NCI-H524 (cell line): ENCODE measurements at places on chromosomes 4 and X.

DNA sequence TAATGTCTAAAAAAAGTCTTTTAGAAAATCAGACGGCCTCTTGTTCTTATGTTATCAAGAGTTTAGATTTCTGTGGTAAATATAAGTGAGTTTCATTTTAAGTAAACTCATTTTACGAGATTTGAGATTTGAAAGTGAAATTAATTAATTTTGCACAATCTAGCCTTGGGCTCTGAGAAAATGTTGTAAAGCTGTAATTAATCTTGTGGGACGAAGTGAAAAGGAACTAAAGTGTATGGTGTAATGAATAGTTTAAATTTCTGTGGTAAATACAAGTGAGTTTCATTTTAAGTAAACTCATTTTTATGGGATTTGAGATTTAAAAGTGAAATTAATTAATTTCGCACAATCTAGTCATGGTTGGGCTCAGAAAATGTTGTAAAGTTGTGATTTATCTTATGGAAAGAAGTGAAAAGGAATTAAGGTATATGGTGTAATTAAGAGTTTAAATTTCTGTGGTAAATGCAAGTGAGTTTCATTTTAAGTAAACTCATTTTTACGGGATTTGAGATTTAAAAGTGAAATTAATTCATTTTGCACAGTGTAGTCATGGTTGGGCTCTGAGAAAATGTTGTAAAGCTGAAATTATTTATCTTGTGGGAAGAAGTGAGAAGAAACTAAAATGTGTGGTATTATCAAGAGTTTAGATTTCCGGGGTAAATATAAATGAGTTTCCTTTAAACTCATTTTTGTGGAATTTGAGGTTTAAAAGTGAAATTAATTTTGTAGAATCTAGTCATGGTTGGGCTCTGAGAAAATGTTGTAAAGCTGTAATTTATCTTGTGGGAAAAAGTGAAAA lies 1.6 kb downstream of the SCML1 start:
- no peak for DNase-seq

DNA sequence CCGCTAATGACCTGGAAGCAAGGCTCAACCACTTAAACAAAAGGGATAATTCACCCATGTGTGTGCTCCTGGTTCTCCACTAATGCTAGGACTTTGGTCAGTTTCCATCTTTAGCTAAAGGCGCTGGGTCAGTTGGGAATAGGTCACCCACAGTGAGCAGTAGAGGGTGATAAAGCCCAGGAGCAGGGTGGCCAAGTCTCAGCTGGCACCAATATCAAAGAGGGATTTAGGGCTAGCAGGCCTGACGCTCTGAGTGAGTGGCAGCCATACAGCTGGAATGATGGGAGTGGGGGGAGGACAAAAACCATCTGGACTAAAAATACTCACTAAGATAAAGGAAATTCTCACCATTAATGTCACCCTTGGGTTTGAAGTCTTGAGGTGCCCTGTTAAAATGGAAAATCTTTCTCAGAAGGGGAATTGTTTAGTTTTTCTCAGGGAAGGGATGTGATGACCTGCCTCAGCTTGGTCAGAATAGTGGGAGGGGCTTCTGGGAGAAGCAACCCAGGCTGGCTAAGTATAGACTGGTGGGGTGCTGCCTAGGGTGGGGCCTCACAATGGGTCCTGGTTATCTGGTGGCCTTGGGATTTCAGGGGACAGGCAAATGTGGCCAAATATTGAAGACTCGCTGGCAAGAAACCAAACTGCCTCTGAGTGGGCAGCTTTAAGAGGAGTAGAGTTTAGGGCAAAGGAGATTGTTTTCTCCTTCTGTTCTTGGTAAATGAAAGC lies 47.1 kb downstream of the TSC22D3 start:
- no peak for DNase-seq

DNA sequence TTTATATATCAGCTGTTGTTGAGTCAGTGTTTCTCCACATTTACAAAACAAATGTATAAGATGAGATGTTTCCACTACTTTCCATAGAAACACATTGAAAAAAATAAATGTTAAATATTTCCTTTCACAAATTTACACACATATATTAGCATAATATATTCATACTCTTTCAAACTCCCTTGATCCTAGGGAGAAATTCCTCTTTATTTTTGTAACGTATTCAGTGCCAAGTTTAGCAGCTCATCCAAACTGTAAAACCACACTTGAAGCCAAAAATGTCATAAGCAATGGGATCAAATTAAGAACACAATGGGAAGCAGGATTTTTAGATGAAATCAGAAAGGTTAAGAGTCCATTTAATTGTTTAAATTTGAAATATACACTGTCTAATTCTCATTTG lies 381.1 kb upstream of the MAD2L1 start:
- DNase-seq = no peak

DNA sequence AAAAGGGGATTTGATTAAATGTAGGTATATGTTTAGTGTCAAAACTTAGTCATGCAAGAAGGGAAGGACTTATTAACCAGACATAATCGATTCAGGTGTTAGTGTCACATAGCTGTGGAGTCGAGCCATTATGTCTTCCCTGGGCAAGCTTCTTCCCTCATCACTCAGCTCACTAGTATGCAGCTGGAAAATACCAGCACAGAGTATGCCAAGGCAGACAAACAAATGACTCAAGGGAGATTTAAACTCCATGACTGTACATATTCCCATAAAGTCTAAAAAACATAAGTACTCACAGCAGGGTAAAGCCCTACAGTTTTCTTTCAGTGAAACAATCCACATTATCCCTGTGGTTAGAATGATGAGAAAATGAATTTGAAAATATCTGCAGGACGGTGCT lies 304.5 kb downstream of the CBLL2 start:
- DNase-seq = no peak

DNA sequence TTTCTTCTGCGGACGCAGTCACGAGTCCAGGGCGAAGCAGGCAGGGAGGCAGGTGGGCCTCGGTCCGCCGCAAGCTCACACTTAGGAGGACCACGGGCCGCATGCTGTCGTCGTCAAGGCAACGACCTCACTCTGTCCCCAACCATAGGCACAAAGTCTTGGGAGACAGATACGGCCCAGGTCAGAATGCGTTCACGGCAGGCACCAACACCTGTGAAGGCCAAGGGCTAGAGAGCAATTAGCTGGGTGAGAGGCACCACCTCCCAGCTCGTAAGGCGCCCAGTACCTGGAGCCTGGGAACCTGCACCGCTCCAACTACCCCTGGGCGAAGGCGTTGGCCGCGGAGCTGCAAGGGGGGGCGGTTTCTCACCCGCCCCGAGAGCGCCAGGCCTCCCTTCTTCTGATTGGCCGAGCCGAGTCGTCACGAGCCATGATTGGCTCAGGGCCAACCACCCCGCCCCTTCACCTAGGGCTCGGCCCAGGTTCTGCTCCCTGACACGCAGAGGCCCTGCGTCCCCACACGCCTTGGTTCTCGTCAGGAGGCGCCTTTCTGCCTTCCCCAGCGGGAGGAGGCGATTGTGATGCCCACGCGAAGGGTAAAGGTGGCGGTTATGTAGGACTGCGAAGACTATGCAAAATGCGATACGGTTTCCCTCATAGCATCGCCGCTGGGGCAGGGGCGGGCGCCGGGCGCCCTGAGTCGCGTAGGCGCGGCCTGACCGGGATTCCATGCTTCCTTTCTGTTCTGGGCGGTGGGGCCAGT lies at the start of gene CDKL2:
Gene CDKL2, minus strand, starts transcription at position 355 of the 763 bp plus-strand sequence. CDS start 4,540 bp downstream, outside the sequence.
- peak; percentile 70 for DNase-seq

DNA sequence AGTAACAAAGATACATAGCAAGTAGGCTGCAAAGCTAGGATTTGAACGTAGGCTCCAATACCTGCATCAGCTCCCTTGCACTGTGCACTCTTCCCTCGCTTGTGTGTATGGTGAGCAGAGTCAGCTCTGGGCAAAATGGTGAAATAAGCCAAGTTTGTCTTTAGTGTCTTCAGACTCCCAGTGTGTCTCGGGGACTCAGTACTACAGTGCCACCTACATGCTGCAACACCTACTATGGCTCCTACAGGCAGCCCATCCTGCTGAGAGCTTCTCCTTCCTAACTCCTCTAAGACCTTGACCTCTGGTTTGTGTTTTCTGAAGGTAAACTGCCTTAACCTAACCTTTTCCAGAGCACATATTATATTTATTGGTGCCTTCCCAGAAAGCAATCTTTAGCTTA lies 42.5 kb downstream of the RTL9 start:
- no peak for DNase-seq

- DNase-seq = no peak
These were observed 3.0 kb downstream of the ABCE1 start for GRCh38 chr4:145101091-145101490.

GRCh38 chr4:42296196-42296595 lies 101.1 kb upstream of the SHISA3 start:
- no peak for DNase-seq

- DNase-seq = no peak
These were observed 460.1 kb downstream of the NAF1 start for GRCh38 chr4:162706632-162707031.
